ENCODE measurements at places on chromosomes 5 and 9.

DNA sequence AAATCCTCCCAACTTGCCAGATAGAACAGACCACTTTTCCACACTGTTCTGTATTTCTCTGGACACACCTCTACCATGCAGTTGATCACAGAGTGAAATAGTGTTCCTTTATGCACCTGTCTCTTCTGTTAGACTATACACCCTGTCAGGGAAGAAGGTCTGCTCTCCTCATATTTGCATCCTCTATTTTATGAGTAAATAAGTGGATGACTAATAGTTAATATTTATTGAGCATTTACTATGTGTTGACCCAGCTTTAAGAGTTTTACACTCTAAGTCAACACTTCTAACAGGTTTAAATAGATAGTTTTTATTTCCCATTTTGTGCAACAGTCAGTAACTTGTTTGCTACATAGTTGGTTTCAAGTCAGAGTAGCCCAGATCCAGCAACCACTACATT lies 452.8 kb upstream of the MPDZ start:
- no peak for DNase-seq

DNA sequence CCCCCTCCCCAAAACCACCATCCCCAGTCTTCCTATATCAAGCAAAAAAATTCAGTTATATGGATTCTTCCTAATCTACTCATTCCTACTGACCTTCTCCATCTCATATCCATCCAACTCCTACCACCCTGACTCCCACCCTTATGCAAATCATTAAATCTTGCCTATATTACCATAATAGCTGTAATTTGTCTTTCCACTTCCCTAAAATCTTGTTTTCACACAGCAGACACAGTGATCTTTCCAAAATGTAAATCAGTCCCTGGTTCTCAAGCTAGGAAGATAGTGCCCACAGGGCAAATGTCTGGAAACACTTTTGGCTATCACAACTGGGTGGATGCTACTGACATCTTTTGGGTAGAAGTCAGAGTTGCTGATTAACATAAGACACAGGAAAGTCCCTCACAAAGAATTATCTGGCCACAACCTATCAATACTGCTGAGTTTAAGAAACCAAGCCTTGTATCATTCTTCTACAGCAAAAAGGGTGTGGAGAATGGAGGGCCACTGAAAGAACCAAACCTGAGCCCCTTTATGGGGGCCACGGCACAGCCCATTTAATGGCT lies 1.4 kb downstream of the SRA1 start:
- DNase-seq: no peak

GRCh38 chr9:17216011-17216410 lies 81.2 kb downstream of the CNTLN start:
- no peak for DNase-seq

GRCh38 chr9:88990041-88990728 lies 1.1 kb upstream of the S1PR3 start:
- DNase-seq: no peak

- no peak for DNase-seq
Measured at GRCh38 chr5:149372076-149372795, 6.9 kb downstream of the IL17B start.

GRCh38 chr9:90059436-90059835 lies 454.6 kb downstream of the GADD45G start:
- no peak for DNase-seq

GRCh38 chr5:43141211-43141610 lies 20.5 kb downstream of the ZNF131 start:
- DNase-seq: no peak

GRCh38 chr5:36744773-36745589 lies 131.6 kb upstream of the NIPBL start:
- DNase-seq: peak; percentile 89

DNA sequence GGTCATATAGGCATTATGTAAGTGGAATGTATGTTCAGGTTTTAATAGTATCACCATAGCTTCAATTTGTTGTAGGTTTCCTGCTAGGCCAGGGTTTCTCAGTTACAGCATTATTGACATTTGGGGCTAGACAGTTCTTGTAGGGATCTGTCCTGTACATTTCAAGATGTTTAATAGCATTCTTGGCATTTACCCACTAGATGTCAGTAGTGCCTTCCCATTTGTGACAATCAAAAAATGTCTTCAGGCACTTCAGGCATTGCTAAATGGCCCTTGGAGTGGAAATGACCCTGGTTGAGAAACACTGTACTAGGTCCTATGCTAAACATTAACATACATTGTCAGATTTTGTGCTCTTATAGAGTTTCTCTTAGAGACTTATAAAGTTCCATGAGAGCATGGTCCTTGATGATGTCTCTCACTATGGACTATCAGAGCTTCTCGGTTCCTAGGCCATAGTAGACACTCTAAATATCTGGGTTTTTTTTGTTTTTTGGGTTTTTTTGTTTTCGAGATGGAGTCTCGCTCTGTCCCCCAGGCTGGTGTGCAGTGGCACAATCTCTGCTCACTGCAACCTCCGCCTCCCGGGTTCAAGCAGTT lies 1.4 kb downstream of the KIF20A start:
- DNase-seq: peak; percentile 56

GRCh38 chr5:151344088-151344487 lies 3.3 kb downstream of the SLC36A2 start:
- DNase-seq: no peak

GRCh38 chr9:77455312-77455927 lies 192.7 kb downstream of the GNA14 start:
- DNase-seq: no peak

GRCh38 chr5:1515311-1515920 lies 8.3 kb downstream of the LPCAT1 start:
- no peak for DNase-seq

DNA sequence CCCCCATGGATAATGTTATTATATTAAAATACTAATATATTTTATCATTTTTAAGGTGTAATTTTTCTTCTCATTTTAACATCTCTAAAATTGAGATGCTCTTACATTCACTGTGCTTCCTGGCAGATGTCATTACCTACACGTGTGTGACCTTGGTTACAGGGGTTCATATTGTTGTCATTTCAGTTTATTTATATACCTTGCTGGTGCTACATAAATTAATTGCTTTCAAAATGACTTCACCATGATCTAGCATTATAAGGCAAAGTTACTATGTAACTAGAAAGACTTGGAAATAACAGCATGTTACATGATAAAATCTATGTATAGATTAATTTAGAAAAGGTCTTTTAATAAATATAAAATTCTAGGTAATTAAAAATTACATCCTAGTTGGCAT lies 60.9 kb downstream of the ARHGEF28 start:
- no peak for DNase-seq

DNA sequence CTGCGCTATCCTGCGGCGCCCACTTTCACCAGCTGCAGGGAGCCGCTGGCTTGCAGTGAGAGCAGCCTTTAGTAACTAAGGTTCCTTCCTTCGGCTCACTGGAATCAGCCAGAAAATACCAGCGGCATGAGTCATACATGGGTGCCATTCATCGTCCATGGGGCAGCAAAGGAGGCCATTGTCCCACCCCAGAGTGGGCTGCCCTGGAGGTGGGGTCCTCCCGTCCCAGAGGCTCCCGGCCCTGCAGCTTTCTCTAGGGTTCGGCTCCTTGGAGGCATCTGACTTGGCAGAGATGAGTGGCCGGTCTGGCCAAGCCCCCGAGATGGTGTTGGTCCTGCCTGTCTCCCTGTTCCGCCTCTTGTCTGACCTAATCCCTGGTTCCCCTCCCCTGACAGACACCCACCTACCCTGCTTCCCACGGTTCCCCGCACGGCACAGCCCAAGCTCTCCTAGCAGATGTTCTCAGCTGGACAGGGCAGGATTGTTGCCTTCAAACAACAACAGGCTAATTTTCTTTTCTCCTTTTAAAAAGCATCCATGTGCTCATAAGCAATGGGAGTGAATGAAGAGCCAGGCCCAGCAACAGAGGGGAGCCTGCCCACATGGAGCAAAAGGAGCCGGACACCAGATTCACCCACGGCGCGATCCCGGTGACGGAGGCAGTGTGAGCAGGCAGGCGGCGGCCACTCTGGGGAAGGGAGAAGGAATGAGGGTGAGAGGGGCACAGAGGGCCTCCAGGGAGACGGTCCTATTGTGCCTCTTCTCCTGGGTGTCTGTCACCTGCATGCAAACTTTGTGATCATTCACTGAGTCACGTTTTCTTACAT lies 97.0 kb upstream of the COL5A1 start:
- DNase-seq: no peak

- no peak for DNase-seq
Measured at GRCh38 chr5:65152131-65152530, 329.6 kb downstream of the ADAMTS6 start.

GRCh38 chr9:71986900-71987299 lies 73.5 kb downstream of the C9orf57 start:
- DNase-seq: no peak

GRCh38 chr5:6858419-6858818 lies 145.2 kb downstream of the TENT4A start:
- no peak for DNase-seq

- DNase-seq: no peak
Measured at GRCh38 chr5:72511774-72512592, 4.8 kb upstream of the ZNF366 start.

- peak; percentile 77 for DNase-seq
Measured at GRCh38 chr5:134466241-134467069, 54.8 kb upstream of the CDKN2AIPNL start.

GRCh38 chr5:66742083-66742895 lies 146.1 kb downstream of the MAST4 start:
- DNase-seq: no peak

- DNase-seq: no peak
Measured at GRCh38 chr5:179235416-179236400, 109.6 kb downstream of the ADAMTS2 start.

GRCh38 chr9:130687615-130688014 lies 6.0 kb upstream of the EXOSC2 start:
- DNase-seq: no peak

- peak; percentile 88 for DNase-seq
Measured at GRCh38 chr9:83978992-83979811, 813 bp downstream of the HNRNPK start.

DNA sequence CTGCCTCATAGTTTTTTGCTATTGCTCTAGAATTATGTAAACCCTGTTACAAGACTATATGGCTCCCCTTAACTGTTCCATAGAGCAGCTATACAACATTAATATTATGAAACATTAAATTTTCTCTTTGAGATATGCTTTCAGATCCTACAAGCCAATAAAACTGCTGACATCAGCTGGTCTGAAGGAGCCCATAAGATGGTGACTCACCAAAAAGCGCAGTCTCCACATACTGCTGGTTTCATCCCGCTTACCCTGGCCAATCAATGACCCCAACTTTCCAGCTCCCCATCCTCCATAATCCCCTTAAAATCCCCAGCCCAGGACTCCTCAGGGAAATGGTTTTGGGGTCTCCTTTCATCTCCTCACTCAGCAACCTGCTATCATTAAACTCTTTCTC lies 172.7 kb downstream of the NSG2 start:
- no peak for DNase-seq

DNA sequence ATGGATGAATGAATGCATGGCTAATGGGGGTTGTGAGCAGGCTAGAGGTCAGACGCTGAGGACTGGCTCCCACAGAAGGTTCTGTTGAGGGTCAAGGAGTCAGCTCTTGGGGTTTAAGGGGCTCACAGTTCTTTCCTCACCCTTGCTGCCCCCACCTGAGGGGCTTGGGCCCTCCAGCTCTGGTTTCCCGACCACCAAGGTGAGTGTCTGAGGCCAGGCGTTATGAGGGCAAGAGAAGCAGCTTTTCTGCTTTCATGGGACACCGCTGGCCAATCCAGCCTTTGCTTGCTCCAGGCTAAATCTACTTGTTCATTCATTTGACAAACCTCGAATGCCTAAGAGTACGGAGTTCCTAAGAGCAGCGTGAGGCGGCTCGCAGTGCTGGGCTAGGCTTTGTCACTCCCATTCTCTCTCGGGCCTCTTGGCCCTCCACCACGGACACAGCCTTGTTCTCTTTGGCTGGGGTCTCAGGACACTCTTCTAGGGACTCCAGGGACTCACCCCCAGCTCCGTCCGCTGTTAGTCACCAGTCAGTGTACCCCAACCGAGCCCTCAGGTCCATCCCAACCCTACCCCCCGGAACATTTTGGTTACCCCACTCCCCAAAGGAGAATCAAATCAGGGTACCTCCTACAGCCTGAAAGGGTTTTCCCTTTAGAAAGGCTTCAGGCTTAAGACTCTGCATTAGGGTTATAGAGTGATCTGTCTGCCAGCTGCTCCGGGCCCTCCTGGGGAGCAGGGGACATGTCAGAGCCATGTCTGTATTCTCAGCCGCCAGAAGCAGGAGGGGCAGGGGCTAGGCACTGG lies 210.1 kb upstream of the MVB12B start:
- DNase-seq: no peak

DNA sequence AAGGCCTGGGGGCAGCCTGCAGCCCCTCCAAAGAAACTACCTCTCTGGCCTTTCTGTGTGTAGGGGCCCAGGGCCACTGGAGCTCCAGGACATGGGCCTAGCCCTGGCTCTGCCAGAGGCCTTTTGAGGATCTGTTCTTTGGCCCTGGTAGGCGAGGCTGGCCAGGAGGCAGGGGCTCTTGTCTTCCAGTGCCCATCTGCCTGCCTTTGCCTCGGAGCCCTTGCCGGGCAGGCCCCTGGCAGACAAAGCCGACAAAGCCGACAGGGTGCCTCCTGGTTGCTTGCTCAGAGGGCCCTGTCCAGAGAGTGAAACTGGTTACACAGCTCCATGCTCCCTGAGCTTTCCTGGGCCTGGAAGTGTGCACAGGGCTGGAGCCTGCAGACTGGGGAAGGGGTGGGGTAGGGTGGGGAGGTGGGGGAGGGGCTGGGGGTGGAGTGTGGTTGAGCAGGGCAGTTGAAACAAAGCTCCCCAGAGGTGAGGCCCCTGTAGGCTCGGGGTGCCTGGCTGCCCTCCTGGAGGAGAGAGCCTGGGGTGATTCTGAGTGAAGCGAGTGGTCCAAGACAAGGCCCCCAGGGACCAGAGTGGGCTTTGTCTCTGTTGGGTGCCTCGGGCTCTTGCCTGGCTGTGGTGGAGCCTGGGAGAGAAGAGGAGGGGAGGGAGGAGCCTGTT lies 29.3 kb downstream of the PTPA start:
- DNase-seq: peak; percentile 42

- DNase-seq: no peak
Measured at GRCh38 chr9:6634444-6634843, 11.1 kb downstream of the GLDC start.

- no peak for DNase-seq
Measured at GRCh38 chr9:122294531-122294930, 29.8 kb downstream of the MRRF start.

DNA sequence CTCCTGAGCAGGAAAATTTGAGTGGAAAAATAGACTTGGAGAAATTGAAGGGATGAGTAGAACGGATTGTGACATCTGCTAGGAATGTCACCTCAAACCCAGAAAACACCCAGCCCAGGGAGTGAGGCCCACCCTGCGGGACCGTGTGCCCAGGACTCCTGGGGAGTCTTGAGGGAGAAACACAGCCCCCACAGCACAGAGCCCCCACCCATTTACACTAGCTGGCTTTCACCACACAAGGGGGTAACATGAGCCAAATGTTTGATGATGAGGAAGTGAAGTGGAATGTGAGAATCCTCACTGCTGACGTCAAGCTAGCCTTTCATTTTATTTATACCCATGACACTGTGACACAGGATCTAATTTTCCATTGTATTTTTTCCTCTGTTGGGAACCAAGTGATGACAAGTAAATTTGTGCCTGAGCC lies 42.8 kb upstream of the PDE8B start:
- peak; percentile 75 for DNase-seq

GRCh38 chr9:29564564-29564963 lies 1991.3 kb upstream of the C9orf72 start:
- DNase-seq: no peak

- no peak for DNase-seq
Measured at GRCh38 chr9:76618762-76619161, 145.5 kb upstream of the PCA3 start.
